ENCODE measurements at places on chromosomes 6 and 20.

DNA sequence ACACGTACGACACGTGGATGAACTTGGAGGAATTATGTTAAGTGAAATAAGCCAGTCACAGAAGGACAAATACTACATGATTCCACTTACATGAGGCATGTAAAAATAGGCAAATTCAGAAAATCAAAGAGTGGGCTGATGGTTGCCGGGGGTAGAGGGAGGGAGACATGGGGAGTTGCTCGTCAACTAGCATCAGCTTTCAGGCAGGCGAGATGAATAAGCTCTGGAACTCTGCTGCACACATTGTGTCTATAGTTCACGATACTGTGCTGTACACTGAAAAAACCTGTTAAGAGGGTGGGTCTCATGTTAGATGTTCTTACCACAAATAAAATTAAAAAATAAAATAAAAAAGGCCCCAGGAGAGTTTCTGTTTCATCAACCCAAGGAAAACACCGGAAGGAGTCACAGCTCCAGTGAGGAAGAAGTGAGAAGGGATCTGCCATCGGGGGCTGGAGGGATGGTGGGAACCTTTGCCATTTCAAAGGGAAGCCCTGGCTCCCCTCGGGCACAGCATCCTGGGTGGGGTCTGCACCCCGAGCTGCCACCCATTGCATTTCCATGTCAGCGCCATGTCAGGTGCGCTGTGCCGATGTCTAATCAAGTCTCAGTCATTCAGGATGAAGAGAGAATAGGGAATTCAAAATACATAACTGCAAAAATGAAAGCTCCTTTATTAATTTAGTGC lies 98.3 kb downstream of the SLC22A23 start:
- no peak for ATAC-seq

DNA sequence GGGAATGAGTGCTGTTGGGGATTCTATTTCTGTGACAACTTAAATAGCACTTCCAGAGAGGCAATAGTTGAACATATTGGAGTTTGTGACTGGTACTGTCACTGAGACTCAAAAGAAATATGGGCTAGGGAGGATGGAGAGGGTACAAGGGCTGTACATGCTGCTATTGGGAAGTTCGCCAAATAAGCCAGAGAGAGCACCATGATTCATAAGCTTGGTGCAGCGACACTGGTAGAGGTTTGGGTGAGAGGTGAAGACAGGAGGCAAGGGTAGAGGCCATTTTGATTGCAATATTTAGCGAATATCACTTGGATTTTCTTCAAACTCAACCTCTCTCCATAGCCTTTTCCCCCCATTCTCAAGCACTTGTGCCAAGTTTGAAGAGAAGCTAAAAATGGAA lies 214.3 kb downstream of the OGFRL1 start:
- ATAC-seq: no peak

DNA sequence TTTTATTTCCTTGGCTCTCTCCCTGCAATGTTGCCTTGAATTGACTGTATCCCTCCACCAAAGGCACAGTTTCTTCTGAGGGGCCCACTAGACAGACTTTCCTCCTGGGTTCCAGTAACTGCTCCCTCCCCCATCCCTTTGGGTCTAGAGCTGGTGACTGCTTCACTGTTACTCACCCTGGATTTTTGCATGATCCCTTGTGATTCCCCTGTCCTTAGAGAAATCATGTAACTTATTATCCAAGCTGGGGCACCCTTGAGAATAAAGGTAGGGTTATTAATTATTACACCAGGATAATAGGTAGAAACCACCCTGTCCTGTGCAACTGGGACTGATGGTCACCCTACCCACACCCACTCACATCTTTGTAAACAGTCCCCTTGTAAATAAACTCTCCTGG lies 67.5 kb upstream of the FYN start:
- ATAC-seq: no peak

DNA sequence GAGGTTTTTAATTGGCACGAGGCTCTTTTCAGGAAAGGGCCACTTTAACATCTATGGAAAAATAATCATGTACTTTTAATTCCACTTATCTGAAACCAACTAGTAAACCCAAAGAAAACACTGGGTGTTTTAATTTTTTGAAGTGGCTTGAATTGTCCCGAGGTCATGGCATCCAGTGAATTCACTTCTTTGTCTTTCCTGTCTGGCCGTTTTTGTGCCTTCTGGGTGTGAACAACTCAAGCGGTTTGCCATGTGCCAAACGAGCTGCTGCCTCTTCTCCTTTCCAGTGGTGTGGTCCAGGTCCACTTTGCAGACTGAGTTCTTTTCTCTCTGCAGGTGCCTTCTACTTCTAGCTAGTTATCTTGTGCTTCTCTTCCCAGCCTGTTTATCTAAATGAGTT lies 117.5 kb downstream of the PLCB4 start:
- ATAC-seq: no peak

DNA sequence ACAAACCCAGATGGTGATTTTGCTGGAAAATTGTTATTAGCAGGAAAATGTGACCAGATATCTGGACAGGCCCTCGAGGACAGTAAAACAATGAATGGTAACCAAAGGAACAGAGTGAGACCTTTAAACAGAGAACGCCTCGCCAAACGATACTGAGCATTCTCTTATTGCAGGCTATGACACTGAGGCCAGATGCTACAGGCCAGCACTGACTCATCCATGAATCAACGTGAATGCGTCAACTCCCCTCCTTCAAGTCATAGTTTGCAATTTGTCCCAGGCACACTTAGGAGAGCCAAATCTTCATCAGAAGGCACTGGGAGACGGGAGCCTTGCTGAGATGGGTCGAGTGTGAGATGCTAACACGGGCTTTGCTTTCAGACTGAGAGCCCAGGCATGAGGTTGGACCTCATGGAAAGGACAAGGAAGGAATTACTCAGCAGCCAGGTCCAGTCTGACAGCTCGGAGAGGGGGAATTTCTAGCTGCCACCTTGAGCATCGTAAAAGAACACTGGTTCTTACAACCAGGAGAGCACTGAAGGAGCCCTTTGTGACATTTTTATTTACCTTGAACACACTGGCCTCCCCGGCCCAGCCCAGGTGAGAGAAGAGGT lies 60.7 kb downstream of the BMP7 start:
- no peak for ATAC-seq

DNA sequence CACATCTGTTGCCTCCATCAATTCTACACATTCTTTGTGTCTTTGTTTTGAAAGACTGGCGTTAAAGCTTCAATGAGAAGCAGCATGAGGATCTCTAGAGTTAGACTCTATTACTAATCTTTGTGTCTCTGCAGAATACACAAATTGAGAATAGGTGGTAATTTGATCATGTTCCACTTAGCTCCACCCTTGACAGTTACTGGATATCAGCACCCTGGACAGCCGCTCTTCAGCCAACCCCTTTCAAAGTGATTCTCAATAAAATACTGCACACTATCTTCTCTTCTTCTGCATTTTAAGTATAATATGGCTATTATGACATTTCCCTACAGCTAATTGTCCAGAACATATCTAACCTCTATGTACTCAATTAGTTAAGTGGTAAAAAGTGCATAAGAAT lies 54.3 kb upstream of the CNR1 start:
- no peak for ATAC-seq

- no peak for ATAC-seq
Measured at GRCh38 chr6:85412911-85413430, 36.9 kb upstream of the NT5E start.

DNA sequence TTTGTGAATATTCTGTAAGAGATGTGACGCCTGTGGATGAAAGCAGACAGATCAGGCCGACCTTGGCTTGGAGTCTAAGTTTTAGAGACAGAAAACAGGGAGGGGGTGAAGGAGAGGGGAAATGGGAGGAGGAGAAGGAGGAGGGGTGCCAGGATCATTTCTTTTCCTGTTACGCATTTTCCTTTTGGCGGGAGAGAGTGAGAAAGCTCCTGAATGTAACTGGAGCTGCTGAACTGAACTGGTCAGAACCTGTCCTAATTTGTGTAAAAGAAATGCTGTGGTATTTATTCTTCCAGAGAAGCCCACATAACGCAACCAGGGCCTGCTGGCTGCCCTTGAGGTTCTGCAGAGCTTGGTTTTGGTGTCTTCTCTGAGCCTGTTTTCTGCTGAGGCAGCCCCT lies 41.9 kb downstream of the UTRN start:
- ATAC-seq: no peak

DNA sequence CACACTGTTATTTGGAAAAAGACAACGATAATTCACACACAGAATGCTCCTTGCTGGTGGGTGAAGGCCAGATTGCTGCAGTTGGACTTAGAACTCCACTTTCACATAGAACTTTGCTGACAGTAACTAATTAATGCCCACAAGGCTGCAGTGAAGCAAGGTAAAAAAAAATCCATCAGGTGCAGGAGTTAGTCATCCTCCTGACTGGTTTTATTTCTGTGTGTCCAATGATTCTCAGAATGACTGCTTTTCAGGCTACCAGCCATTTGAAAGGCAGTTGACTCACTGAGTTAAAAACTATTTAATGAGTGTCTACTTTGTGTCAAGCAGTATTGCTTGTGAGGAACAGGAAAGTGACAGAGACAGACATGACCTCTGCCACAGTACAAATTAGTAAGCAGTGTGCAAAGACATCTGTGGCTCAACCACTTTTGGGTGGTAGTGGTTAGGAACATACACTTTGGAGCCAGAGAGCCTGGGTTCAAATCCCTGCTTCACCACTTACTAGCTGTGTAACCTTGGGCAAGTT lies 41.9 kb downstream of the ELOVL5 start:
- peak; percentile 93 for ATAC-seq

GRCh38 chr6:9057937-9058336 lies 622.6 kb upstream of the SLC35B3 start:
- ATAC-seq: no peak

- no peak for ATAC-seq
Measured at GRCh38 chr20:49852522-49853080, 40.0 kb downstream of the SLC9A8 start.

DNA sequence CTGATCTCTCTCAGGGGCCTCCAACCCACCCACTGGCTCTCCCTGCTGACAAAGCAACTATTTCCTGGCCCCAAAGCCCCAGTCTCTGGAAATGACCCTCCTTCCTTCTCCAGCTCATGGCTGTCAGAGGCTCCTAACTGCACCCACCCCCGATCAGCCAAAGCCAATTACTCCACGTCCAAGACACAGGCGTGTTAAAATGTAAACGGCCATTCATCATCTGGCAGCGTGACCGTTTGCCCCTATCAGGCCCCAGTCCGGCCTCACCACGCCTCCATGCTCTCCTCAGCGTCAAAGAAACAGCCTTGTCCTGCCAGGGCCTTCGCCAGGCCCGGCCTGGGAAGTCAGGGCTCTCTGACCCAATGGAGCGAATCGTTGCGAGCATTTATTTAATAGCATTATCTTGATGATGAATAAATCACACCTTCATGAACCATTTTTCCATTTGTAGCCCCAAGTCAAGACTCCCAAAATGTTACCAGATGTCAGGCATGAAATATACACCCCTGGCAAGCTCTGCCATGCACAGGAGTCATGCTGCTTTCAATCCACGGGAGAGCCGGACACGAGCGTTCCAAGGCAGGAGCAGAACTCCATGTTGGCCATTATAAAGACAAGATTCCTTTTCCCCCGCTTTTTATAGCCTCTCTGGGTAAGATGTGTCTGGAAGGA lies 17.7 kb downstream of the RIPOR3 start:
- no peak for ATAC-seq

- no peak for ATAC-seq
Measured at GRCh38 chr6:84191802-84192201, 35.6 kb downstream of the CEP162 start.

- no peak for ATAC-seq
Measured at GRCh38 chr6:124283486-124283885, 479.8 kb downstream of the NKAIN2 start.

GRCh38 chr6:108638993-108639392 lies 78.3 kb downstream of the FOXO3 start:
- no peak for ATAC-seq

DNA sequence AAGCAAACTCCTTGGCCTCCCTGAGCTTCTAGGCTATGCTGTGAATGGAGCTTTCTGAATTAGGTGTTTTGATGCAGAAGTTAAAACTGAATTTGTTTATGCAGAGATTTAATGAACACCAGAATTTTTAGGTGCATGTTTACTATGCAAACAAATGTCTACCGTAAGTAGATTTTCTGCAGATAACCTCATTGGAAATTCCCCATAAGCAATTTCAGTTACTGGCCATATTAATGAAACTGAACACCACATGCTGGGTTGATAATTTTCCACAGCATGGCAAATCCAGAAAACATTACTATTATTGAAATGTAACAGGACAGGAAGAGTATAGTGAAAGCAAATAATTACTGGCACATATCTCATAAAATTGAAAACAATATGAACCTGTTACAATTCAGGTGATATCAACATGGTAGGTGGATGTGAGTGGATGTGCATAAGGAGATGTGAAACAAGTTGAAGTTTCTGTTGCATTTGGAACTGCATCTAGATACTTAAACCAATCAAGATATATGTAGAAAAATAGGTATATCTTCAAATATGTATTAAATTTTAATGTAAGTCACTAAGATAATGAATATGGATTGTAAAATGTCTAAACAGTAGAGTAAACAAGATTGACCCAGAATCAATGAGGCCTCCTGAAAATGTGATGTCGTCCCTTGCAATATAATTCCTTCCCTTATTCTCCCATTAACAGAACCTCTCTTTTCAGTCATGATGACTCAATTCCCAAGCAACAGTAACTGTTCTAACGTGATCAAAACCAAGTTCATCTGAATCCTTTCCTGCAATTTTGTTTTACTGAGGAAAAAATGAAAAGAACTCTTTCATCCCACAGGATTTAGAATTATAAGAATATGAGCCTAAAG lies 11.0 kb downstream of the PTCHD4 start:
- ATAC-seq: no peak

DNA sequence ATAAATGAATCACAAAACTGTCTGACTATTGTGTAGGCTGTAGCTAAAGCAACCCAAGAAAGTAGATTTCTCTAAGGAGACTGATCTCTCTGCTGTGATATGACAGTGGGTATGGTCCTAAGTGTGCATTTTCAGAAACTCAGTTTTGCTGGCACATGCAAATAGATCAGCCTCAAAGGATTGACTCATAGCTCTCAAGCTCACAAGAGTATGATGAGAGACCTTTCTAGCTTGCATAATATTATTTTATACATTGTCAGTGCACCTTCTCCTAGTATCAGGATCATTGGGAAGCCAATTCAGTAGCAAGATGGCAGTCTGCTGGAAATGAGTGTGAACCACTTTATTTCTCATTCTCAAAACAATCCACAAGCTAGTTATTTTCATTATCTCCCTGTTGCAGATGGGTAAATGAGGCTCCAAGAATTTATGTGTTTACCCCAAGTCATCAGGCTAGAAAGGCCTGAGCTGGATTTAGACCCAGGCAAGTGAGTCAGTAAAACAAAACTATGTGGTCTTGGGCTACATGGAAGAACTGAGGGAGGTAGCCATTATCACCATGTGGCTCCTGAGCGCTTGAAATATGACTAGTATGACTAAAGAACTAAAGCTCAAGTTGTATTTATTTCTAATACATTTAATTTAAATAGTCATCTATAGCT lies 27.9 kb upstream of the PLCB4 start:
- no peak for ATAC-seq
